ENCODE measurements at places on chromosomes 6 and 20.

DNA sequence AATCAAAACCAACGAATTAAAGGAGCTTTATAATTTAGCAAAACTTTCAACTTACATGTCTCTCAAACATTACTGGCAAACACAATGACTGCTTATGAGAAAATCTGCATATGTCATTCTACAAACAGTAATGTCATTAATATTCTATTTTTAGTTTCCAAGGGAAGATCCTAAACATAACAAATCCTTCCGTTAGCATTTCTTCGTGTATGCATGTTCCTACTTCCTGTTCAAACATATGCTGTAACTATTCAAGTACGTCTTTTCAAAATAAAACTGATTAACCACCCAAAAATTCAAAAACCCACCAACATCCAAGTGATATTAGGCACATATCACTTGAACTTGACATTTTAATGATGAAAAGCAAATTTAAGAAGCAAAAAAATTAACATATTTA, 131.3 kb downstream of the HACE1 start:
- no peak for DNase-seq

DNA sequence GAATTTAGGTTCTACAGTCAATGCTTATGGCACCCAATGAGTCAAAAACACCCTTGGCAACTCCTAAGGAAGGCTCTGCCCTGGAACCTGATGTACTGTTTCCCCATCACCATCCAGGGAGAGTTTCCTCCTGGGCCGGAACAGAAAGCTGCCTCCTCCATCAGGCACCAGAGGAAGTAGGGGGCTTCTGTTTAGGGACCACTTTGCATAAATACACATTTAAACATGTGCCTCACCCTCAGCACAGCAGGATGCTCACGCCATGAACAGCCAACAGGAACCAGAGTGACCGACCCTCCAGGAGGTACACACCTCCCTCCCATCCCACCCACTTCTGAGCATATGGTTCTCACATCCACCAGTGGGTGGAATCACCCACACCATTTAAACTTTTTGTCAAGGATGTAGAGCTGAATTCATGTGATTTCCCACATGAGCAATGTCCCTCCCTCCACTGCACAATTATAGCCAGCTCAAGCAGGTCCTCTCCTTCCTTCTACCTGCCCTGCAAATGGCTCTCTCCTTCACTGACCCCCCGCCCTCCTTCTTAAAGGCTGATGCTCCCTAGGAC, 14.8 kb downstream of the DDRGK1 start:
- DNase-seq = no peak

DNA sequence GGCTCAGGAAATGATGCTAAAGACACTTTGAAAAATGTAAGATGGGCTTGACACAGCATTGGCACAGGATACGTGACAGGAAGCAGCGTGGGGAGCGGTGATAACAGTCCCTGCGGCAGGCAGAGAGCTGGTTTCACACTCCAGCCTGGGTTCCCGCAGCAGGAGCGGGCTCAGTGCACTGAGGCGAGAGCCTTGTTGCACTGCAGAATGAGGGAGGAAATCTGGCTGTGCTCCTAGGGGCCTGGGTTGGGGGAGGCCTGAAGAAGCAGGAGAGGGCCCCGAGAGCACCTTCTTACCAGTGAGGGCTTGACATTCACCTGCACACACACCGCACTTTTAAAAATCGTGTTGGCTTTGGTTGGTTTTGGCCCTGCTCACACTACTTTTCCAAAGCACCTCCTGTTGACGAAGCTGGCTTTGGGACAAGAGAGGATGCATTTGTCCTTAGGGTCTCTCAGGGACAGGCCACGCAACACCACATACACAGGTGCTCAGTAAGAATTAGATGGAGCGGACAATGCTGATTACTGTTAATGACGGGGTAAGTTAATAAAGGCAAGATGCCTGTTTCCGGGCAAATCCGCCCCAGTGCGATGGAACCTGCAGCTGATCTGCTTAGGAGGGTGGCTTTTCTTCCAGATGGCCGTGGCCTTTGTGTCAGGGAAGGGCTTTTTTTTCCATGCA, 49.4 kb upstream of the ARMC2 start:
- no peak for DNase-seq

DNA sequence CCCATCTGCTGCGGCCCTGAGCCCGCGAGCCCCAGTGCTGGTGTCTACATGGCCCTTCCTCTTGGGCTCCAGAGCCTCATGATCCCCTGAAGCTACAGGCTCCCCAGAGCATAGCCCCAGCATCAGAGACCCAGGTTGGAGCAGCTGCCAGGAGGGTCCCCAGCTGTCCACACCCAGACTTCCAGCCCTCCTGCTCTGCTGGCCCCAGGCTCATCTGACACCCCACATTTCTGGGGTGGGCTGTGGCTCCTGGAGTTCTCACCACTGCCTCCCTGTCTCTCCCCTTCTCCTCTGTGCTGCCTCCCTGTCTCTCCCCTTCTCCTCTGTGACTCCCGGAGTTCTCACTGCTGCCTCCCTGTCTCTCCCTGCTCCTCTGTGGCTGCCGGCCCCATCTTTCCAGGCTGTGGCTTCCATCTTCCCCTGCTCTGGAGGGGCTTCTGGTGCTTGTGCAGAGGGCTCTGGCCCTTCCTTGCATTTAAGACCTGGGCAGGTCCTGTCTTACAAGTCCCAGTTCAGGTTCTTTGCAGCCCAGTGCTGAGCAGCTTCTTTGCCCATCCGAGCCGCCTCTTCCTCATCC, 108.1 kb downstream of the ERMARD start:
- no peak for DNase-seq

GRCh38 chr6:21713481-21713880, 119.9 kb downstream of the SOX4 start:
- no peak for DNase-seq

GRCh38 chr6:120584111-120584760, 750.0 kb downstream of the TBC1D32 start:
- no peak for DNase-seq

DNA sequence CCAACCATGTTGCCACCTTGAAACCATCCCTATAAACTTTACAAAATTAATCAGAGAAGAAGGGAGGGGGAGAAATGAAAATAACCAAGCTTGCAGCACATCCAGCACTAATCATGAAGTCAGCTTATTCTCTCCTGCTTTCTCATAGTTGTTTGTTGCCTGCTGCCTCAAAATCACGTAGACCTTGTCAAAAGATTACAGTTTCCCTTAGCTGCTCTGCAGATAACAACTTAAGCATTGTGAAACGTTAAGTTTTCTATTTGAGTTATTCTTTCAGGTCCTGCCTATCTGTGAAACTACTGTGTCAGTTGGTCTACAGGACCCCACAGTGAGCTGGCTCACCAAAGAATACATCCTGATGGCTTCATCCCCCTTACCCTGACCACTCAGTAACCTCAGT, 32.9 kb downstream of the SLC17A4 start:
- DNase-seq = no peak

DNA sequence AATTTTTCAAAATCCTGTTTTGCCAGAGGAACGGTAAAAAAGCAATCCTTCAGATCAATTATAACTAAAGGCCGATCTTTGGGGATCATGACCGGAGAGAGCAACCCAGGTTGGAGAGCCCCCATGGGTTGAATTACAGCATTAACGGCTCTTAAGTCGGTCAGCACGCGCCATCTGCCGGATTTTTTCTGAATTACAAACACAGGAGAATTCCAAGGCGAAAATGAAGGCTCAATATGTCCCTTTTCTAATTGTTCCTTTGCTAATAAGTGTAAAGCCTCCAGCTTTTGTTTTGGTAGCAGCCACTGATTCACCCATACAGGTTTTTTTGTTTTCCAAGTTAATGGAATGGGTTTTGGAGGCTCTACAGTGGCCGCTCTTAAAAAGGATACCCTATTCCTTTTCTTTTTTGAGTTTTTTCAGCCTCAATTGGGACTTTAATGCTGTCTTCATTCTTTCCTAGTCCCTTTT, 16.9 kb upstream of the PTCRA start:
- DNase-seq = peak; percentile 54

DNA sequence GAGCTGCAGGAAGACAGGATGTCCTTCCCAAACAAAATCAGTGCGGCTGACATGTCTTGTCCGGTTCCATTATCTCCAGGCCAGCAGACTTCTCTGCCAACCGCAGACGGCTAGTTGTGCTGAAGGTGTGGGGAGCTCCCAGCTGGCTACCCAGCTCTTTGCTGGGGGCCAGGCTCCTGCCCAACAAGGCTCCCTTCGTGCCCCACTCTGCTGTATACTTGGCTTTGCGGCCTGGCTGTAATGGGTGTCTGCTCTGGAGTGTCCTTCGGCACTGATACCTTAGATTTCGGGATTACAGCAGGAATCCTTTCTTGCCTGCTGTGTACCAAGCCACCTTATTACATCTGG, 48.7 kb upstream of the IRF4 start:
- no peak for DNase-seq

- DNase-seq = no peak
Measured at GRCh38 chr6:42300701-42301100, 83.0 kb upstream of the MRPS10 start.

GRCh38 chr20:17972121-17972520, 3.3 kb downstream of the MGME1 start:
- no peak for DNase-seq

DNA sequence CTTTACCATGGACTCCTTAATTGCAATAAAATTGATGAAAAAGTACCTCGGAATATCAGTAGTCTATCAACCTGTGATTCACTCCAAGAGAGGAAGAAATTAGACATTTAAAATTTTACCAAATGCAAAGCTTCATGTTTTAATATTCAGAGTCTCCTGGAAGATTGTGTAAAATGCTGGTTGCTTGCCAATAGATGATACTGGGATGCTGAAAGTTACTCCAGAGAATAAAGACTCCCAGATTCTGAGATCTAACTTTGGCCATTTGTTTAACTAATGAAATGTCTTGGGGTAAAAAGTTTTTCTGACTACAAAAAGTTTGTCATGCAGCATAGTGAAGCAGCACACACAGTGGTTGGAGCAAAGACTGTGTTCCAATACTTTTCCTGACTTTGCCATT, 176.7 kb upstream of the RSPO3 start:
- no peak for DNase-seq

DNA sequence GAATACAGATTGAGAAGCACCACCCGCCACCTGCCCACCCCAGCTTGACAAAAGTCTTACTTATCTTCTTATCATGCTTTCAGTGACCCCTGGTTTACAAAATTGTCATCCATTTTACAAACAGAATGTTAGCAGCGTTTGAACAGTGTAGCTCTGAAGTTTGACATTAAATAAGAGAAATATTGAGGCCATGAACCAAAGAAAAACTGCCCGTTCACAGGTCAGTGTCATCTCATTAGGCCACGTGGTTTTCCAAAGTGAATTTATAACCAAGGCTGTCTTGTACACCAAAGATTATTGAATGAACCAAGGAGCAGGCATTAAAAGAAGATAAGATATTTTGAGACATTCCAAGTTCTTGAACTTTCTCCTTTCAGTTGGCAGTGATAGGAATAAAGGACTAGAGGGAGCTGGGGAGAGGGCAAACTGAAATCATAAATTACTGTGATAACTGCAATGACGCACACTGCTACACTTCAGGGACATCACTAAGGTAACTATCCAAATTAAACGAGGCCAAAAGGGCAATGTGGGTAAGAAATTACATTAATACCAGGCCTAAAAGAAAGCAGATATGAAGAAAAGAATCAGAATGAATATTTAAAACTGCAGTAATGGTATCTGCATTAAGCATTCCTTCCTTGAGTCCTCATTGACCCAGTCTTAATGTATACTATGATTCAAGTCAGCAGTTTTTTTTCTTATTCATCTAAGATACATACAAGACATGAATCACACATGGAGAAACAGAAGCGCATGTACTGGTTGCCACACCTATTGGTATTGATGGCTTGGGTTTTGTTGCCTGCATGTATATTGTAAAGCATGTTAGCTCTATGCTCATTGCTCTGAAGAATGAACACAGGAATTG, 159.8 kb upstream of the ARG1 start:
- no peak for DNase-seq

- no peak for DNase-seq
Measured at GRCh38 chr6:142570221-142570671, 268.4 kb downstream of the ADGRG6 start.

DNA sequence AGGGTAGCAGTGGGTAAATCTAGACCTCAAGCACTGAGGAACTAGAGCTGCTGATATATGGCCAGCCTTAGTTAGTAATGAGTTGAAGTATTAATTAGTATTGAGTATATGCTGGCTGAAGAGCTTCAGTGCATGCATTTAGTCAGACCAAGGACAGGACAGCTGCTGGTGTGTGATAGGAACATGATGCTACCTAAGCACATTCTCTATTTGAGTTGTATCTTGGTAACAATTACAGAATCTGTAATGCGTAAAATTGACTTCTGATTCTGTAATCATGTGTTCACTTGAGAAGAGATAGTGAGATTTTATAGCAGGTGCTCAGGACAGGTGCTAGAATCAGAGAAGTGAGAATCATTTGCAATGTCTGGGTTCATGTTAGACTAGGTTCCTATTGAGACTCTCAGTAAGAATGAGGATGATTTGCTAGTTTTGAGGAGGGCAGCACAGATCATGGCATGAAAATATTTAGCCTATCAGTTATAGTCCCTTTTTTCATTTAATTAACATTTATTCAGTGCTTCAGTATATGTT, 369.4 kb upstream of the HS3ST5 start:
- DNase-seq = no peak

DNA sequence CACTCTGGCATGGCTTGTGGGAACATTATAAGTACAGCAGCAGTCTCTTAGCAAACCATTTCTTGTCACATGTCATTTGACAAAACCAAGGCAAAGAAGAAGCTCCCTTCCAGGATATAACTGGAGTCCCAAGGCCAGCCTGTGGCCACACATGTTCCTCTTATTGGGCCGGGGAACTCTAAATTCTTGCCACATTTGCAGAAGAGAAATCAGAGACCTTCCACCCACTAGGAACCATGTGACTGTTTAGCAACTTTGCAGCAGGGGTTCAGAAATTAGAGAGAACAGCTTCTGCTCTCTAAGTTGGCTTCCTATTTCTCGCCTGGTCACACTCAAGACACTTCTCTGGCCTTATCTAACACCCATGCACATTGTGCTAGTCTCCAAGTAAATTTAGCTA, 20.4 kb upstream of the MEP1A start:
- no peak for DNase-seq

DNA sequence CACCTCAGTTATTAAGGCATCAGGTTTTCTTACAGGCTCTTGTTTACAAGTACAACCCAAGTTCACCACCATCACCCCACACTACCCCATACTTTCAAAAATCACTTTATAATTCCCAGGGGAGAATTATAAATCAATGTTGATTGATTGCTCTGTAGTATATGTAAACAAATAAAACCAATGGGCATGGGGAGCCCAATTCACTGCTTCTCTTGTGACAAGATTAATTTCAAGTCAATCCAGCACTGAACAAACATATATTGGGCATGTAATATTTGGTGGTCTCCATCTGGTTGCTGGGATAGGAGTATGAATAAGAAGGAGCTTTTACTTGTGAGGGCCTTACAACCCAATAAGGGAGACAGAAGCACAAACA, 95.8 kb downstream of the CLVS2 start:
- no peak for DNase-seq

GRCh38 chr6:293193-294174, 1.2 kb downstream of the DUSP22 start:
- peak; percentile 15 for DNase-seq

GRCh38 chr6:54958446-54958845, 111.9 kb downstream of the FAM83B start:
- DNase-seq = no peak

GRCh38 chr20:47999166-47999565, 213.9 kb upstream of the SULF2 start:
- no peak for DNase-seq

GRCh38 chr6:35955071-35955470, 34.2 kb upstream of the SRPK1 start:
- no peak for DNase-seq

- no peak for DNase-seq
Measured at GRCh38 chr20:51001430-51002265, 21.3 kb downstream of the KCNG1 start.

All from stimulated activated CD4-positive, alpha-beta T cell treated with anti-CD3 and anti-CD28 coated beads, TNF-alpha, amount 100 ng/mL, for 24 hours (primary cell).